SJSA1 (cell line): ENCODE measurements at places on chromosomes 6 and 20. TPM values are rescaled to one million over a fixed set of nuclear protein-coding genes. Genes with fewer than 3 reads are reported as not detected.

DNA sequence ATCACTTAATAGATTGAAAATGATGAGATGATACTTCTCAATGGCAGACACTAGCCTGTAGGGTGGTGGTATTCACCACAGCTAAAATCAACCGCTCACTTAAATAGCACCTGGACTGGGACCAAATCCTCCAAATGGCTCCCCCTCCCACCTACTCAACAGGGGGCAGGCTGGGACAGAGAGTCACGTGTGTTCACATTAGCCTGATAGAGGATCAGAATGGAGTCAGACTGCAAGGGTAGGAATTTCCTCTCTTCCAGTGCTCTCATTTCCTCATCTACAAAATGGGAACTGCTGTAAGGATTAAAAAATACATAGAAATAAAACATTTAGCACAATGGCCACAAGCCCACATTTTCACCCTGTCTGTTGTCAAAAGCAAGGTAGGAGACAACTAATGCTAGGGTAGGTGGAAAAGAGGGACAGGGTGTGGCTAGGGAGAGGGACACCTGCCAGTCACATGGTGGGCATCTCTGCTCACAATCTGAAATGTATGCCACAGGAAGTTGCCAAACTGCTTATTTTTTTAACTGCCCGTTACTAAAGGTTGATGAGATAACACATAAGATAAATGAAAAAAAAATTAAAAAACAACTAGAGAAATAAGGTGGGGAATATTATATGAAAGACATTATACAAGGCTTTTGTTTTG lies 55.3 kb downstream of the BACH2 start:
- DNase-seq: no peak

GRCh38 chr6:106477146-106477545 lies 116.6 kb downstream of the CRYBG1 start:
- DNase-seq: no peak

DNA sequence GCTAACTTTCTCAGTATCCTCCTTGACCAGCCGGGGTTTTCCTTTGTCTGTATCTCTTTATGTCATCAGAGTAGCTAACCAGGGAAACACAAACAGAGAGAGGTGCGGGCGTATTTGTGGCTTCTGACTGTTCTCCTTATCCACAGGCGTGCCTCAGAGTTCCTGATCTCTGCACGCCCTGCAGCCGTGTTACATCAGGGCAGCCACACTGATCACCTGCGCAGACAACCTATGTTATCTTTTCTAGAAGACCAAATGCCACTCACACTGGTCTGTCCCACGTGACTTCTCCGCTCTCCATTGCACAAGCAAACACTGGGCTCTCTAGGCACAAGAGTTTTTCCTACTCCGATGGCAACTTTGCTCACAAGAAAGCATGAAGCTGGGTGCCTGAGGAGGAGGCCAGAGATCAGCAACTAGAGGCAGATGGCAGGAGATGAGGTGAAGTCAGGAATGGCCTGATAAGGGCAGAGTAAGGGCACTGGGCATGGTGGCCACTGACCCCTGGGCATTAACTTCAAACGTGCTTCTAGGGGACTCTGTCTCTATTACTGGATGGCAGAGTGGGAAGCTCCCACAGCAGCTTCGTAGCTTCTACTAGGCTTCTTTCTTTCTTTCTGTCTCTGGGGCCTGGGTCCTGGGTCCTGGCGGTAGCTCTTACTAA lies 4.5 kb downstream of the PDE10A start:
- DNase-seq: no peak

GRCh38 chr6:163820745-163821458 lies 406.4 kb downstream of the QKI start:
- no peak for DNase-seq

DNA sequence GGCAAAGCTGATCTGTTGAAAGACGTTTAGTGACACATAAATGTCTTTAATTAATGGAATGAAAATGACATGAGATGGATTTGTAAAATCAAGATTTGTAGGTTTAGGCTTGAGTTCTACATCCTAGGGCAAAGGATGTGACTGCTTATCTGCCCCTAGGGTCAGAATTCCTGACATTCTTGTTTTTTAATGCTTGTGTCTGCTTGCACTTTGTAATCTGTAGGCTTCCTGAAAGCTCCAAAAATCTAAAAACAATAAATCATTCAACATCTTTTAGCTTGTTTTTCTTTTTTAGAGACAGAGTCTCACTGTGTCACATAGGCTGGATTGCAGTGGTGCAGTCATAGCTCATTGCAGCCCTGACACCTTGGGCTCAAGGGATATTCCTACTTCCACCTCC lies 107.9 kb upstream of the MLIP start:
- no peak for DNase-seq

- DNase-seq: no peak
These were observed 934.4 kb downstream of the HACE1 start for GRCh38 chr6:103925317-103925716.

GRCh38 chr6:104266922-104267321 lies 592.8 kb downstream of the HACE1 start:
- no peak for DNase-seq

DNA sequence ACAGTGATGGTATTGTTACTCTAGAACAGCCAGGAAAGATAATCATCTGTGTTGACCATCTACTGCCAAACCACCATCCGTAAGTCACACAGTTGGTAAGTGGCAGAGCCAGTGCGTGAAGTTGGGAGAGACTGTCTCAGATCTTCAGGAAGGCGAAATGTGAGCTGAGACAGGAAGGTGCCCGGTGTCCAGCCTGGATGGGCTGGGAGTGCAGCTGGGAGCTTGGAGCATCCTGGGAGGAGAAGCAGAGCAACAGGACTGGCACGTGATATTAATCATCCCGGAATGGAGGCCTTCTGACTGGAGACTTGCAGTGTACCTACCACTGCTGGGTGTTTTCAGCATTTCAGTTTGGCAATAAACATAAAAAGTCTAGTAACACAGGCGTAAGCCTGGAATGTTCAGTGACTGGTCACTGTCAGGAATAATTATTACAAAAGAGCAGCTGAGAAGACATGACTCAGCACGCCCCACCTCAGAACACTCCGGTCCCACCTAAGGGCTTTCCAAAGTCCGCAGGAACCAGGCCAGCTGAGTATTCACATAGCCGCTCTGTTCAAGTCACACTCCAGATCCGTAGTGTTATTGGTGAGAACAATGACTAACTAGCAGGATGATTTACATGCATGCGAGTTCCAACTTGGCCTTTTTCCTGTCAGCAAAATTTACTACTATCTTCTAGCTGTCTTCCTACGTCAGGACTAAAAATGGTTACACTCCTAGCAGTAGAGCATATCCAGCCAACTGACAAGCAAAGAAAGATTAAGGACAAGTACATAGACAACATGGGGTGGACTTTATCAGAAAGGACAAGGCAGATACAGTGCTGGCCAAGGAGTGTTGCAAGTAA lies 45.1 kb upstream of the PNRC1 start:
- DNase-seq: peak; percentile 45

DNA sequence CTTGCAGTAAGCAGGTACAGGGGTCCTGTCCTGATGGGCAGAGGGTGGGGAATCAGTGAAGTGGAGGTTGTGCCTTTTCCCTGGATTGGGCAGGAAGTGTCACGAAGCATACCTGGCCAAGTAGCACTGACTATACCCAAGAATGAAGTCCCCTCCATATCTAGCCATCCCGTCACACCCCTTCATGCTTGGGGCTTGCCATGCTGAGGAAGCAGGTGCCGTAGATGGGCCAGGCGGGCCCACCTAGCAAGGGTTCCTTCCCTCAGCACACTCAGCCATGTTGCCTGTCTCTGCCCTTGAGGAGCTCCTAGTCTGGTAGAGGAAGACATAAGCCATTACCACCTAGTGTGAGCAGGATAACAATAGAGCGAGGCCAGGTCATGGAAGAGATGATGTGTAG lies 33.5 kb downstream of the EIF2S2 start:
- DNase-seq: no peak

- DNase-seq: no peak
These were observed 552.8 kb upstream of the CITED2 start for GRCh38 chr6:139927236-139927635.

GRCh38 chr6:20266851-20267608 lies 54.8 kb upstream of the MBOAT1 start:
- no peak for DNase-seq

DNA sequence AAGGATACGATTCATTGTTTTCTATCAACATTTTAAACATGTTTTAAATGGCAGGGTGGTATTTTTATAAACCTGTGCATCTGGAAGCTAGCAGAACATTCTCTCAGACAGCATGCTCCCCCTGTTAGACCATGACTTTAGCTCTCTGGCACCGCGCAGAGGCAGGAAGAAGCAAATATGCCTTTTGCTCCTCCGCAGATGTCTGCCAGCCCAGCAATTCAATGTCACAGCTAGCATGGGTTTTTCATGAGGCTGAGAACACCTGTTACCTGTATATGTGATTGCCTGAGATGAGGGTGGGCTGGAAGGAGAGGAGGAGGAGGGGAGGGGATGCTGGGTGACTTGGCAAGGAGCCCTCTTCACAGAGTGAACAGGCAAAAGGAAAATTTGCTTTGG lies 6.7 kb downstream of the MTCH1 start:
- no peak for DNase-seq

DNA sequence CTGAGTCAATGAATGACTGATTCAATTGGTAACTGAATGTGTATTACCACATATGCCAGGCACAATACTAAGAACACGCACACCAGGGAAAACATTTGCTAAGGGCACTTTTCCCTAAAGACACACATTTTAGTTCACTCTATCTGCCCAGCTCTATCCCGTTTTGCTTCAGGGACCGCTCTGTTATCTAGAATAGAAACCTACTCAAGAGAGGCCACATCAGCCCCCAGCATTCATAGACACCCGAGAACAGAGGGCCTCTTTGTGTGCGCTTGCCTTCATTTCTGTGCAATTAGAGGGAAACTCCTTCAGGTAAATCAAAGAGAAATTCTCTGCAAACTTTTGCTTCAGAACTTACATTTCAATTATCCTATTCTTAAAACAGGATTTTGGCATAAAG lies 50.3 kb downstream of the DZANK1 start:
- DNase-seq: no peak

DNA sequence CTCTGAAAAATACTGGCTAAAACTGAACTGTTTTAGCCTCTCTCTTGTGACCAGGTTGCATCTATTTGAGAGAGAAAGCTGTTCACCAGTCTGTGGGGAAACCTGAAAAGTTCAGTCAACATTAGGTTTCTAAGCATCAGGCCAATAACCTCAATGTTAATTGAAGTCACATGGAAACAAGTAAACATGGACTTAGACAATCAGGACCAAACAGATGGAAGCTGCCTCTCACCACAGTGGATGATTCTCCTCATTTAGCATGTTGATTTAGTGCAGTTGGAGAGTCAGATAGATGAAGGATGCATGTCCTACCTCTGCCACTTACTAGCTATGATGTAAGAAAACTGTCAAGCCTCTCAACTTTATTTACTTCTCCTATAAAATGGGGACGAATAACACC lies 18.2 kb downstream of the SCGN start:
- no peak for DNase-seq

DNA sequence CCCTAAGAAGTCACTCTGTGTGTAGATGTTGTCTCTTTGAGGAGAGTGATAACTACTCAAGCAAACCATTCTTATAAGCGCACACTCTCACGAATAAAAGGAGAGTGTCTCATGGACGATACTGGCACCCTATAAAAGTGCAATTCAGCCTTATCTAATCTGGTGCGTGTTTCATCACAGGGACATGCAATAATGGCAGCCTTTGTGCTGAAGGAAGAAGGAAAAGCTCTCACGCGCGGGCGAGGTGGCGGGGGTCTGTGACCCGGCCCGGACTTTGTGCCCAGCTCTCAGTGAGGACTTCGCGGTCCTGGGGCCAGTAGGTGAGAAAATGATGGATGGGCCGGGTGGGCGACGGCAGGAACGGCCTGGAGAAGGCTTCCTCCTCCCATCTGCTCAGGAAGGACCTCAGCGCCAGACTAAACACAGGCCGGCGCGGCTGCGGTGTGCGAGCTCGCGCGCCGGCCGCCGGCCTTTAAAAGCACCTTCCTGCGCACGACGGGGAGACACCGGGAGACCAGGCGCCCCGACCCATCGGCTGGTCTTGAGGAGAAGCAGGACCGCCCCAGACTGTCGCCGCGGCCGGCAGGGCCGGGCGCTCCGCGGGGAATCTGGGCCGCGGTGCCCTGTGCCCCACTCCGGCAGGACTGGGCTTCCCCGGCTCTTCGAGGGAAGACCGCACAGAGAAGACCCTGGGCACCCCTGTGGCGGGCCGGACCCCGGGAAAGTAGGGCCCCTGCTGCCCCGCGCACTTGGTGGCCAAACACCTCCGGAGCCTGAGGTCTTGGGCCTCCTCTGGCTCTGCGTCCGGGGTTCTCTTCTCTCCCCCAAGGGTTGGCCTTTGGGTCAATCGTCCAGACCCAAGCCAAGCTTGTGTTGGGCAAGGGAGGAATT lies 8.3 kb upstream of the FOXC1 start:
- no peak for DNase-seq

DNA sequence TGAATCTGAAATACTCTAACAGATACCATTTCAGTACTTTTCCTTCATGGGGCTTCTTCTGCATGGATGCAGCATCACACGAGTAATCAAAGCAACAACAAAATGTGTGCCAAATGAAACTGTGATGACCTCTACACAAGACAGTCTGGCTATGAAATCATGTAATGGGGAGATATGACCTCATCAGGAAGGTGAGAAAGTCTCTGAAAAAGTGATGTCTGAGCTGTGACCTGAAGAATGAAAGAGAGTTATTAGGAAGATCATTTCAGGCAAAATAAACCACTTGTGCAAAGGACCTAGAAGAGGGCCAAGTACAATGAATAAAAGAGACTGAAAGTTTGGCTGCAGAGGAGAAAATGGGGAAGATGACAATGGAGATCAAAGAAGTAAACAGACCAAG lies 182.8 kb downstream of the PTPRK start:
- no peak for DNase-seq

- DNase-seq: no peak
These were observed 125.5 kb downstream of the ANKRD60 start for GRCh38 chr20:58102744-58103516.

- DNase-seq: no peak
These were observed 30.2 kb downstream of the EPHA7 start for GRCh38 chr6:93389192-93389591.

GRCh38 chr6:149961728-149962425 lies 1.9 kb upstream of the ULBP1 start:
- DNase-seq: no peak

GRCh38 chr20:53080969-53081871 lies 109.1 kb downstream of the TSHZ2 start:
- peak; percentile 57 for DNase-seq

The ME1 gene
- total RNA-seq: 45.8 and 54.7 TPM in 2 replicates

The HLA-DRA gene
- not detected in 2 replicates for total RNA-seq

The RNF144B gene
- 5.1 and 8.1 TPM in 2 replicates for total RNA-seq

The TRIM10 gene
- not detected in 2 replicates for total RNA-seq

The COL21A1 gene
- 5.0 and 12.6 TPM in 2 replicates for total RNA-seq

The ANKS1A gene
- total RNA-seq: 8.1 and 10.9 TPM in 2 replicates

The HDGFL1 gene
- not detected in 2 replicates for total RNA-seq

The NHSL1 gene
- 6.6 and 13.9 TPM in 2 replicates for total RNA-seq

The GNL1 gene
- total RNA-seq: 20.9 and 49.5 TPM in 2 replicates

The CAP2 gene
- total RNA-seq: 23.7 and 34.0 TPM in 2 replicates

The BCAS1 gene
- total RNA-seq: 0.66 and 1.8 TPM in 2 replicates
